Stimulated activated CD8-positive, alpha-beta memory T cell treated with anti-CD3 and anti-CD28 coated beads, Interleukin-4, amount 100 ng/mL, for 4 hours (primary cell): ENCODE measurements at places on chromosomes 12 and 14.

DNA sequence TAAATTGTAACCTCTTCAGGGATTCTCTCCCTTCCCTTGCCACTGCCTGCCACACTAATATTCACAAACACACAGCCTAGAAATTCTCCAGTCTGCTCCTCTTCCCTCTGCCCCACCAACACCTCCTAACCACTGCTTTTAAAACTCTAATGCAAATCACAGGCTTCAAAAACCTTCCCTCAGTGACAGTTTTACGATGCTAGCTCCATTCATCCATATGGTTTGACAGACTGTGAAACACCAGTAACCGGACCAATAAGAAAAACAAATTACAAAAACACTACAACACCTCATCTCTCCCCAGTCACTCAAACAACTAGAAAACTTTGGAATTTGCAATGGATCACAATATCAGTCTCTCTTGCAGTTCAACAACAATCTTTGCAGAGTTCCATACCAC, 5.7 kb downstream of the DPF3 start:
- DNase-seq: no peak

DNA sequence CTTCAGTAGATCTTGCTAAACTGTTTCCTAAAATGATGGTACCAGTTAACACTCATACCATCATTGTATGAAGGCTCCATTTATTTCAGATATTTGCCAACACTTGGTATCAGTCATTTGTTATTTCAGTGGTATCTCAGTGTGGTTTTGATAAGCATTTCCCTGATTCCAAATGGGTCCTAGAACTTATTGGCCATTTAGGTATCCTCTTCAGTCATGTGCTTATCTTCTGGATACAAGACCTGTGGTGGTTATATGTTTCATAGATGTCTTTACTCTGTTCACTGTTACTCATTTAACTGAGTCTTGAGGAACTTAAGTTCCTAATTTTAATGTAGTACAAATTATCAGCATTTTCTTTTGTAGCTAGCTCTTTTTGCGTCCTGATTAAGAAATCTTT, 13.5 kb downstream of the SINHCAF start:
- no peak for DNase-seq

GRCh38 chr12:4225571-4225970, 48.0 kb upstream of the CCND2 start:
- no peak for DNase-seq

GRCh38 chr12:89470741-89471509, 53.7 kb downstream of the GALNT4 start:
- DNase-seq: no peak

DNA sequence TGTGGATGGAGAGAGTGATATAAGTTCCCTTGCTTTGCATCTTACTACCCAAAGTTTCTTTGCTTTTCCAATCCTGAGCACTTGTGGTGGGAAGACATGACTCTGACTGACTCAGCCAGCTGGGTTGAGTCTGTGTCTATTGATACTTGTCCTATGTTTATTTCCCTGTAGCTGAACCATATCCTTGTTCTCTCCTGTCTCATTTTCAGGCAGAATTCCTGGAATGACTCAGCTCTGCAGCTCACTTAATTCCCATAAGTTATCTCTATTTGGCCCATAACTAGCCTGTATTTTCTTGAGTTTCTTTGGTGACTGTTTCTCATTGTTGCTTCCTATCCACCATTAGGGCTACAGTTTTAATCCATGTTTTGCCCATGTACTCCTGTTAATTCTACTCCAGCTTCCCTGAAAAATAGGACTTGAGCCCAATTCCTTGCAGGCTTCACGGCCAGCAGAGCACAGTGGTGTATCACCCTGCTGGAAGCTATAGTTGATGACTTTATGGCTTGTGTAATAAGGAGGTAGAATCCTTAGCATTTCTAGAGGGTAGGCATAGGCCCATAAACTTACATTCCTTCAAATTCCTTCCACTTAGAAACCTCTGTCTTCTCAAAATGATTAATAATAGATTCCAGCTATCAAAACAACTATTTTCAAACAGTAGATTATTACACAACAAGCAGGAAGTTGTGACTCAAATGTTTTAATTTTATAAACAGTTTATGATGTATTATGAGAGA, 183.1 kb downstream of the TMTC3 start:
- no peak for DNase-seq

DNA sequence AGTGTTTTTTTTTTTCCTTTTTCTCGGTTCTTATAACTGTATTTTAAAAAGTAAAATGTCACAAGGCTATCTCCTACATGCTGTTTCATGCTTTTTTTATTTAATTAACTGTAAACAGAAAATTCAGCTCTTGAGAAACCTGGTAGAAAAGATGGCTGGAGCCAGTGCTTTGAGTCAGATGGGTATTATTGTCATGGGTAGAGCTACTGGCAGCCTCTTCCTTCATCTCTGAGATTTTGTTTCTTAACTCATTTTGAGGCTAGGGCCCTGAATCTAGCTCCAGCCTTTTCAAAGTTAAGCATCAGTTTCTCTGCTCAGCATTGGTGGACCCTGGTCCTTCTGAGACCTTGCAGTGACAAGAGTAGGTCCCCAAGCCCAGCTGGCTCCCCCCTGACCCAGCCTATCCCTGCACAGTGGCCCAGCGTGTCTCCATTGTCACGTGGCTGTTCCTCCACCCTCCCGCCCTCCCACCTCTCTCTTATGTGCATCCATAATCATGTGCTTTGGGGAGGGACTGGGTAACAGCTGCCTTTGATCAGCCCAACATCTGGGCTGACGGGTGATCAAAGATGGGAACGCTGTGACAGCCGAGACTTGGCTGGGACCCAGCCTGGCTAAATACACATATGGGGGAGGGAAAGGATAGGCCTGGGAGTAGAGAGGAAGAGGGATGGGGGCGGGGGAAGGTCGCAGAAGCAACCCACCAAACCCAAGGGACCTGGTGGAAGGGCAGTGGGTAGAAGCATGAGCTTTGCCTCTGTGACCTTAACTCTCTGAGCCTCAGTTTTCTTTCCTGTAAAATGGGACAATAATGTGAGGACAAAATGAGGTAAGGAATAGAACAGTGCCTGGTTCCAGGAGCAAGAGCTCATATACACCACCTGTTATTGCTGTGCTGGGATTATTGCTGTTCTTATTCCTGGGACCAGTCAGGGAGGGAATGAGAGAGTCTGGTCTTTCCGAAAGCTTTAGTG, 24.4 kb upstream of the RBM19 start:
- DNase-seq: no peak

GRCh38 chr14:91258011-91258618, 13.6 kb upstream of the GPR68 start:
- DNase-seq: no peak

DNA sequence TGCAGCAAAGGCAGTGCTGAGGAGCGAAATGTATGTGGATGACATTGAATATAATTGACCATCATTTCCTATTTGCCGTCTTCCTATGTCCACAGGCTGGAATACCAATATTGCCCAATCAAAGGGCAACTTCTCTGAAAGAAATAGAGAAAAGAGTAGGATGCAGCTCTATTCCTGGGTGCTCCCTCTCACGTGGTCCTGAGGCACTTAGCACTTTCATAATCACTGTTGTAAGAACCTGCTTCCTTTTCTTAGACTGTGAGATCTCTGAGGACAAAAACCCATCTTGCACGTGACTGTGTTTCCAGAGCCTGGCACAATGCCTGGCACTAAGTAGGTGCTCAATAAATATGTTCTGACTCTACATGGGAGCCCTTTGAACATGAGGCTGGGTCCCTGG, 122.7 kb upstream of the CPM start:
- DNase-seq: no peak

DNA sequence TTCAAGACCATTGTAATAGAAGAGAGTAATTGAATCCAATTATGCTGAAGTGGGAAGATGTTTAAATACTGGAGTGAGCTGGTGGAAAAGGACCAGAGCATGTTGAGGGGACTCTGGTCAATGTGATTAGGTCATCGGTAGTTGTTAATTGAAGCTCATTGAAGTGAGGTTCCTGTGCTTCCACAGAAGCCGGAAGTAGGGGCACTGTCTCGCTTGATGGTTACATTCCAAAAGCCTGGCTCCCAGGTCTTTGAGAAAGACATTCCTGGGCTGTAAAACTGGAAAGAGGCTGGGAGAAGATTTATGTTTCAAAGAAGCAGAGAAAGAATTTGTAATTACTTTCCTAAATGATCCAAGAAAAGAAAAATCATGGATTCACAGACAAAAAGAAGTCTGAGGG, 12.3 kb upstream of the CLECL1 start:
- no peak for DNase-seq

- no peak for DNase-seq
These were observed 44.9 kb downstream of the BICD1 start for GRCh38 chr12:32151552-32151951.

GRCh38 chr14:79251278-79251677, 960.0 kb downstream of the DIO2 start:
- DNase-seq: no peak

- DNase-seq: no peak
These were observed 419.7 kb upstream of the PRICKLE1 start for GRCh38 chr12:43008953-43009845.

DNA sequence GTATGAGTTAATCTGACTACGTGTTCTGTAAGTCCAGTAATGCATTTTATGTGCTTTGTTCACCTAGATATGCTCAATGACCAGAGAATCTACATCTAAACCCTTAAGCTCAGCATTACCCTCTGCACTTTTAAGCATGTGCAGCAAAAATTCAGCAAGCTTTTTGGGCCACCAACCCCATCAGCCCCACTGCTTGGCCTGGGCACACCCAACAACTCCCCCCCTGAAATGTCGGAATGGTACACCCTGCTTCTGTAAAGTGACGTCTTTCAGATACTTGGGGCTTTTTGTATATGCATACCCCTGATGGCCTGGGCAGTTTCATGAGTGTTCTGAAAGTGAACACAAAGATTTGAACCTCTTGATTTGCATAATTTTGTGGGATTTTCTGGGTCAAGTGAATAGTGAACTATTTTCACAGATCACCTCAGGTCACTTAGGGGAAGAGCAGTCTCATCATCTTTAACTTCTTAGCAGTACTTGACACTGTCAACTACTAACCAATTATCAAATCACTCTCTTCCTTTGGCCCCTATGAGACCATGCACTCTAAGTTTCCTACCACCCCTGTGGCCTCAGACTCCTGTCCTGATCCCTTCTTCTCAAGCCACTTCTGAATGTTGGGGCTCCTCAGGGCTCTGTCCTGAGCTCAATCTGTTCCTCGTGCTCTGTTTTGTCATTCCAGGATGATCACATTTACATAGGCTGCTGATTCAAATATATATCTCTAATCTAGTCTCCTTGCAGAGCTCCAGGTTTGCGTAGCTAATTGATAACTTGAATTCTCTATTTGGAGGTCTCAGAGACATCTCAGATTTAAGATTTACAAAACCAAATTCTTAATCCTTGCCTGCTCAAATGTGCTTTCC, 36.3 kb upstream of the PPM1A start:
- no peak for DNase-seq

GRCh38 chr14:26078561-26078960, 519.3 kb downstream of the NOVA1 start:
- no peak for DNase-seq

GRCh38 chr14:99732436-99733210, 48.5 kb downstream of the CYP46A1 start:
- no peak for DNase-seq

- DNase-seq: no peak
These were observed 76.8 kb downstream of the NUMB start for GRCh38 chr14:73381380-73382013.

DNA sequence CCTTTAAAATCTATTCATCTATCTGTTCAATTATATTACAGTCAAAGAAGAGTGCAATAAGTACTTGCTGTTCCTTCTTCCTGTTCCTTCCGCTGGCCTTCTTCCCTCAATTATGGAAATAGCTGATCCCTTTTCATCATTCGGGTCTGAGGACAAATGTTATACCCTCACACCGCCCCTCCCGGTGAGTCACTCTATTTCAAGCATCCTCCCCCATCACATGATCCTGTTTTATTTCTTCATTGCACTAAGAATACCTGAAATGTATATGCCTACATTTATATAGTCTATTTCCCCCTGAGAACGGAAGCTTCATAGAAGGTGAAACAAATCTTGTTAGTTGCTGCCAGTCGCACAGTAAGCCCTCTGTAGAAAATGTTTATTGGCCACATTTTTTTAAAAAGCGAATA, 2.5 kb downstream of the SLC38A1 start:
- DNase-seq: peak; percentile 19

DNA sequence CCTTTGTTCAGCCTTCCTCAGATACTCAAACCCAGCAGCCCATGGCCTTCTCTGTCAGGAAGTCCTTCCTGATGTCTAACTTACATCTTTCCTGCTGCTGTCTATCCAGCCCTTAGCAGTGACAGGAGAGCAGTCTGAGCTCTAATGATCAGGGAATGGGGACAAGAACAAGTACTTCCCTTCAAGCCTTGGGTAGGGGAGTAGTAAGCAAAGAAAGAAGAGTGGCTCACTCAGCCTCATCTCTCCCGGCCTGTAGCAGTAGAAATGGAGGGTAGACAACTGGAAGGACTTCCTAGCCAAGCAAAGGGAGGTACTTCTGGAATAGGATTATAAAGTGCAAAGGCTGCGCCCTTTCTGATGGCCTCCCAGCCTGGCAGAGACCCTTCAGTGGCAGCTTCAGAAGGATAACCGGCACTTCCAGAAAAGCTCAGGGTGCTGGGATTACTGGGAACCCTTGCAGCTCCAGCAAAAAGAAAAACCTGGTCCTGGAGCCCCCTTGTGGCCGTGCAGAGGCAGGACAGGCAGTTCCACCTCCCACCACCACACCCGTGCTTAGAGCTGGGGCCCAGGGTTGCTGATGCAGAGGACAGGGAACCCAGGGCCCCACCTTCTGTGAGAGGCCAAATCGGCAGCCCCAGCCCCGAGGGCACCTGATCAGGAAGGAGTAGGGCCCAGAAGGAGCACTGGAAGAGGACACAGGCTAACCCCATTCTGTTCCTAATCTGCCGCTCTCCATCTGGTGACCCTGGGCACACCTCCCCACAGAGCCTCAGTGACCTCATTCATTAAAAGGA, 12.4 kb upstream of the SMUG1 start:
- peak; percentile 28 for DNase-seq
